SW 1271 (cell line): ENCODE measurements at places on chromosomes 2 and 18.

GRCh38 chr2:72181616-72182015, 34.0 kb upstream of the CYP26B1 start:
- no peak for DNase-seq

DNA sequence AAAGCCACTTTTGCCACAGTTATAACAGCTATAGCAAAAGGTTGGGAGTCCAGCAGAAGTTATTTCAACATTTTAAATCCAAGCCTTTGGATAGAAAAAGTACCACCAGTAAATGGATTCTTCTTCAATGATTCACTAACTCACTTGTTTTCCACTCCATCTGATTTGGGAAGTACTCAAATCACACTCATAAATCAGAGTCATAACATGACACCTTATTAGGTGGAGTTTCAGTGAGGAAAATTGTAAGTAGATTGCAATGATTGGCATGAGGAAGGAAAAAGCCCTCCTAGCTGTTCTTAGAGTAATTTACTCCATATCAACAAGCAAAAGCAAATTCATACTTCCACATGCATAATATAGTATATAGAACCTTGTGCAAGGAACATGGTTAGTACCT, 132.9 kb downstream of the NR4A2 start:
- DNase-seq, result no peak

GRCh38 chr2:7845332-7845731, 836.5 kb upstream of the ID2 start:
- no peak for DNase-seq

DNA sequence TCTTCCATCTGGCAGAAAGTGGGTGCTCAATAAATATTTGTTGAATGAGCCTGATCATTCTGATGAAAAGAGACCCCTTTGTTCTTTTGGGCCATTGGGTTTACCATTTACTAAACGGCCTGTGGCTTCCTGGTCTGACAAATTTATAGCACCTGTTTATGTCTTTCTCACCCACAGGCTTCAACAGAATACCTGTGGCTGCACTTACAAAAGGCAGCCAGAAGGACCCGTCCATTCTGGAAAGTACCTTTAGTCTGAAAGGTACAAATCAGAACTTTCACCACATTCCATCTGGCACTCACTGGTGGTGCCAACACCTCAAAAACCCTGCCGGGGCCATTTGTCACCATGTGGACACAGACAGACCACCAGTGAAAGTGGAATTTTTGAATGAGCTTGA, 167.5 kb downstream of the ETAA1 start:
- DNase-seq, result no peak

DNA sequence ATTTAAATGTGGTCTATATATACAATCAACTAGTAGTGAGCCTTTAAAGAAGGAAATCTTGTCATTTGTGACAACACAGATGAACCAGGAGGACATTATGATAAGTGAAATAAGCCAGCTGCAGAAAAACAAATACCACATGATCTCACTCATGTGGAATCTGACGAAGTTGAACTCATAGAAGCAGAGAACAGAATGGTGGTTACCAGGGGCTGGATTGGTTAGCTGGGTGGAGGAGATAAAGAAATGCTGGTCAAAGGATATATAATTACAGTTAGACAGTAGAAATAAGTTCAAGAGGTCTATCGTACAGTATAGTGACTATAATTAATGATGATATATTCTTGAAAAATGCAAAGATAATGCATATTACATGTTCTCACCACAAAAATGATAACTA, 267.9 kb downstream of the FBXO15 start:
- DNase-seq, result no peak

DNA sequence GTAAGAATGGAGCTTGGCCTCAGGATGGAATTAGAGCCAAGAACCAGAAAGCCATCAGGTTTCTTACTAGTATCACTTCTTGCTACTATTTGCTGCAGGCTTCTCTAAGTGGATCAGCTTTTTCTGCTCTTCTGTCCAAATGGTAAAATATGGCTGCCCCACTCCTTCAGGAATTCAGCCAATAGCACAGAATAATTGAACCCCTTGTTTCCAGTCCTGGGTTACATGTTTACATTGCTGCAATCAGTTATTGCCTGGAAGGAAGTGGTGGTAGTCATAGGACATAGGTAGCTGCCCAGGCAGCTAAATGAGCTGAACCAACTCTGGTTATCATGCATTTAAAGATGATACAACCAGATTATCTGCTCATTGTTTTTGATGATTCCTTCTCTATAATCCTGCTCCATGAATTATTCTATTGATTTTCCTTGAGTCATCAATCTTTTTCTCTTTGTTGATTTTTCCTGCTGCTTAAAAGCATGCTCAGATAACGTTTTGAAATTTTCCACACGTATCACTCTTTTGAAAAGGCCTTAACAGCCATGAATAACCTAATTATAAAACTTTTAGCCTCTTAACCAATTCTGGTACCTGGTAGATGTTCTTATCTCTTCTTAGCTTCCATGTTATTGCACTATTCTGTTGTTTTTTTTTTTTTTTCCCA, 12.6 kb downstream of the AGPS start:
- no peak for DNase-seq

GRCh38 chr2:239360008-239360407, 40.8 kb downstream of the HDAC4 start:
- no peak for DNase-seq

DNA sequence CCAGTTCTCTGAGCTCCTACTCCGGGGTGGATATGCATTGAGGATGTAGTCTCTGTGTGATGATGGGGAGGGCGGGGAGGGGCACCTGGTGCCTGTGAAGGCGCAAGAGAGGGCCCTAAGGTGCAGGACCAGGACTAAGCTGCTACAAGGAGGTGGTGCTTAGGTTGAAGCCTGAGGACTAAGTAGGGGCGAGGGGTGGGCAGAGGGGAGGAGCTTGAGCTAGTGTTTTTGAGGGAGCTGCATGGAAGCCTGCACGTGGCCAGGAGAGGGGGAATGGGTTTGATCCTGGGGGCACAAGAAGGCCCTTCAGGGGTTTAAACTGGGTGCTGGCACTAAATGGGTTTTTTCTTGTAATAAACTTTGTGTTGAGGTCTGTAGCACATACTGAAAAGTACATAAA, 105.0 kb downstream of the UGGT1 start:
- no peak for DNase-seq

DNA sequence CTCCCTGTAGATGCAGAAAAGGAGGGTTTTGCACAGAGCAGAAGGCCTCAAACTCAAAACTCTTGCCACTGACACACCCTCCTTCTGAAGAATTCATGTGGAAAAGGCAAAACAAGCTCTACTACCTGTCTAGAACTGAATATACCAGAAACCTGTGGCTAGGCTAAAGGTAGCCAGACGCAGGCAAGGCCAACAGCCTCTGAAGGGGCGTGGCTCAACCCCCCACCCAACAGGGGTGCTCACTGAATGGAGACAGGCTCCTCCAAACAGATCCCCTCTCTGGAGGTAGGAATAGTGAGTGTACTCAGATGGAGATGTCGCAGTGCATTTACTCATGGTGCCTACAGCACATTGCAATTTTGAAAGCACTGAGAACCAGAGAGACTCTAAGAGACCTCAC, 3.0 kb upstream of the STK17B start:
- DNase-seq, result no peak

GRCh38 chr2:102357937-102358336, 2.3 kb downstream of the IL18R1 start:
- no peak for DNase-seq

- DNase-seq, result no peak
These were observed 90.4 kb upstream of the NOSTRIN start for GRCh38 chr2:168712053-168712452.

- DNase-seq, result peak; percentile 42
These were observed 190.8 kb downstream of the ARHGAP28 start for GRCh38 chr18:6920099-6920955.

DNA sequence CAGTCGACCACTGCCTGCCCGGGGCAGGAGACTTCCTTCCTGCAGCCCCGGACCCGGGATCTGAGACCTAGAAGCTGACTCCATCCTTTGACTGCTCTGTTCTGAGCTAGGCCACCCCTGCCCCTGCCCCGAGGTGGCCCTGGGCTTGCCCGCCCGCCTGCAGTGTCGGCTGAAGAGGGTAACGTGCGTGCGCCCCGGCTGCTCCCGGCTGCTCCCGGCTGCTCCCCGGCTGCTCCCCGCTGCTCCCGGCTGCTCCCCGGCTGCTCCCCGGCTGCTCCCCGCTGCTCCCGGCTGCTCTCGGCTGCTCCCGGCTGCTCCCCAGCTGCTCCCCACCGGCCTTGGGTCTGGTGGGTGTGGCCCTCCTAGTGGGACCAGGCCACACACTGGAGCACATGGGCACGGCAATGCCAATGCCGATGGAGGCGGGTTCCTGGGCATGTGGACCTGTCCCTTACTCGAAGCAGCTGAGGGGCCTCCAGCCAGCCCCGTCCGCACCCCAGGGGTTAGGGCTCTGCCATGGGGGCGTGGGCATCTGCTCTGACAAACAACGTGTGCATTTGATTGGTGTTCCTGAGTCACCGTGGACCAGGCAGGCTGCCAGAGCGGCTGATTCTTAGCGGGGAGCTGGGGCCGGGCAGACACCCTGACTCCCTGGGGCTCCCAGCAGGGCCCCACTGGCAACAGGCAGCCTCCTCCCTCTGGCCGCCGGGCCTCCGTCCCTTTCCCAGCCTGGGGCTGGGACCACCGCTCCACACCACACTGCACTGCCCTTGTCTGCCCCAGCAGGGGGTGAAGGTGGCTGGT, 2.0 kb upstream of the GAL3ST2 start:
- no peak for DNase-seq

GRCh38 chr2:202115479-202115971, 42.5 kb downstream of the KIAA2012 start:
- DNase-seq, result no peak

DNA sequence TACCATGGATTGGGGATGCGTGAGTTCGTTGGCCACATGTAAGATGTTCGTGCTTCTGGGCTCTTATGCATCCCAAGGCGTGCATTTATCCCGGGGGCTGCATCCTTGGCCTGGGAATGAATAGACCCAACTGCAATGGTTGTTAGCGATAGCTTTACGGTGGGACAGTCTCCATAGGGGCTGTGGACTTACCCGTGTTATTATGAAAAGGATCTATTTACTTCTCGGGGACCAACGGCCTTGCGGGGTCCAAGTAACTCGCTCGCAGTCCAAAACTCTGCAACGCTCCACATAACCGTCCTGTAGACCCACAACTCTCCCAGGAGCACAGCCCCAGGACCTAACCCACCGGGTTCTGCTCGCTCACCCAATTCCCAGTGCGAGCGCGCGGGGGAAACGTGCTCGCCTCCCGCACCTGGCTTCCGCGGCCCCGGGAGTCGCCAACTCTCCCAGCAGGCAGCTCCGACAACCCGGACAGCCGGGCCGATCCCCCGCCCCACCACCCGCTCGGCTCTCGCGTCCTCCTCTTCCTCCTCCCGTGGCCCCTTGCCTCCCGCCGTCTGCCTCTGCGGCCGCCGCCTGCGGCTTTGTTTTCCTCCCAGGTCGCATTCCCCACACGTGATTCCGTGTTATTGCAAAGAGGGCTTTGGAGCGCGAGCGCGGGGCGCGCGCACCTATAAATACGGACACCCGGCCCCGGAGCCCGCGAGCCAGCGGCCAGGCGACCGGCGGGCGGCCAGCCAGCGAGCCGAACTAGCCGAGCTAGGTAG, at the start of gene CABLES1:
CABLES1 (plus strand) TSS at position 706 of the 770 bp plus-strand sequence. CDS start 278 bp downstream, outside the sequence.
- DNase-seq, result peak; percentile 41

DNA sequence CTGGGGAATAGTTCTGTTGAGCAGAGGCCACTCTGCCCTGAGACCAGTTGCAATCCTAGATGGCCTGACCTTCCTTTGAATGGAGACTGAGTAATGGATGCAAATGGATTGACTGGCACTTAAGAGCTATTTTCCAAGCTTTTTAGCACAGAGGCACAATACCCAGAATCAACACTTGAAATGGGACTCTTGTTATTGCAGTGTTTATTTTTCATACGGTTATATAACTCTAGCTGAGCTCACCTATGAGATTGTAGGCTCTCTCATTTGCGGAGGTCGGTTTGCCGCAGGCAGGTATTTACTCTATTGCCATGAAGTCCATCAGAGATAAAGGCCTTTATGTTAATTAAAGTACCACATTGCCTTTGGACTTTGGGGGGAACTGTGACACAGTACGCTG, 422.3 kb upstream of the CELF4 start:
- DNase-seq, result no peak

DNA sequence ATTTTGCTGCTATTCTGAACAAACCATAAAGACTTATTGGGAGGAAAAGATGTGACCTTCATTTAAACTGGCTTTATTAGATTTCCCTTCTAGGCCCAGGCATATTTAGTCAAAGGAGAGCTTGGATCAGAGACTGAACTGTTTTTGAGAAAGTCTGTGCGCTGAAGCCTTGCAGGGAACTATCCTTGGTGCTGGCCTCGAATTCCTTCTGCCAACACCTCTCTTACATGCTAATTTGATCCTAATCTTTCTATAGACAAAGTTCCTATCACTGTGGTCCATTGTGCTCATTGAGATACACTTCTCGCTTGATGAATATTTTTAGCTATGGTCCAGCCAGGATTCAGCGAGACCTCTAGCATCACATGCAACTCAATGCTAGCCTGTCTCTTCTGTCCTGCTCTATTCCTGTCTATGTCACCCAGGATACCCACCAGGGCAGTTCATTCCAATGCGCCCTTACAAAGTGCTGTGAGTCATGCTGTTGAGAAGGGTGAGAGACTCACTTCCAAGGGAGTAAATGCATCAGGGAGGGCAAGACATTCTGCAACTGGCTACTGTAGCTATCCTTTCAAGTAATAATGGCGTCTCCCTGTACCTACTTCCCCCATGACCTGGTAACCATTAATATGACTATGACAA, 356.7 kb upstream of the LYPD1 start:
- no peak for DNase-seq

DNA sequence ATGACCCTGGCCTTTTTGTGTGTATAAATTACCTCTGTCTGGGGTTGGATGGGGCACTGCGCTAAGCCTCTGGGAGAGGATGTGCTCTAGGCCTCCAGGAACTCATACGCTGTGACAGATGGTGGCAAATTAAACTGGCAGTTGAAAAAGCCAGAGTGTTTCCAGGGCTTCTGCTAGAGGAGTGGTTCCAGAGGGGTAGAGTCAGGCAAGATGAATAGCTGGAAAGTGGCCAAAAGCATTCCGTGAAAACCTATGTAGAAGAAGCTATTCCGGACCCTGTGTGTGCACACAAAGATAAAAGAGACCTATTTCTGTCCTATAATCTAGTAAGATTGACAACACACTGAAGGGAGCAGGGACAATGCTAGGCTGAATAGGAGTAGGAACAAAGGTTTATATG, 84.8 kb downstream of the ACTR3 start:
- no peak for DNase-seq

GRCh38 chr2:109129921-109130722, 1.1 kb downstream of the SH3RF3 start:
- no peak for DNase-seq

- DNase-seq, result no peak
These were observed 104.7 kb upstream of the DSEL start for GRCh38 chr18:67621049-67621713.

GRCh38 chr2:10434886-10435819, 13.0 kb downstream of the ODC1 start:
- peak; percentile 22 for DNase-seq

DNA sequence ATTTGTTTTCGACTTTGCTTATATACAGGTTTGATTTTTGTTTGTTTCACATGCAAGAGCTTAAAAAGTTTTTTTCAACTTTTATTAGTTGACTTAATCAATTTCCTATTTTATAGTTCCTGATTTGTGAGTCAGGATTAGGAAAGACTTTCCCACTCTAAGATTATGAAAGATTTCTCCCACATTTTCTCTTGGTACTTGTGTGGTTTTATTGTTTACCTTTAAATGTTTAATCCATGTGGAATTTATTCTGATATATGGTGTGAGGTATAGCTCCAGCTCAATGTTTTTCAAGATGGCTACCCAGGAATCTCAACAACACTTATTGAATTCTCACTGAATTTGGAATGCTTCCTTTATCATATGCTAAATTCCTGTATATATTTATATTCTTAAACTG, 117.8 kb upstream of the LGALSL start:
- DNase-seq, result no peak
